ENCODE measurements at places on chromosomes 16 and 17.

GRCh38 chr17:60857556-60858080 lies 180.0 kb downstream of the BCAS3 start:
- no peak for DNase-seq

- no peak for DNase-seq
Observed at GRCh38 chr17:3879186-3879585, 13.7 kb downstream of the CAMKK1 start.

DNA sequence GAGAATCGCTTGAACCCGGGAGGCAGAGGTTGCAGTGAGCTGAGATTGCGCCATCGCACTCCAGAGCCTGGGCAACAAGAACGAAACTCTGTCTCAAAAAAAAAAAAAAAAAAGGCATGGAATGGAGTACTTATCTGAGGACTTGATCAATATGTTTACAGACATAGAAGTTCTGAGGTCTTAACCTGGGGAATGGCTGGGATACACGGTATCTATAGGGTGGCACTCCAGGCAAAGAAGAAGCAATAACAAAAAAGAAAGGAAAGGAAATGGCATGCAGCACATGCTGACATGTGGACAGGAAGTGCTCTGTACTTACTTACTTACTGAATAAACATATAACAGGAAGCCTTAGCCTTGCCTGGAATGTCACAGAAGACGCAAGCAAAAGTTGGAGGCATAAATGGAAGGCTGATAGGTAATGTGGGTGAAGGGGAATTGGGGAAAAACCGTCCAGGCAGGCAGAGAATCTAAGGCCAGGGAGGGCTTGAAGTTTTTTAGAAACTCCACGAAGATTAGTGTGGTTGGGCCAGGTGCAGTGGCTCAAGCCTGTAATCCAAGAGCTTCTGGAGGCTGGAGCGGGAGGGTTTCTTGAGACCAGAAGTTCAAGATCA lies 10.1 kb upstream of the SPOP start:
- DNase-seq, result no peak

DNA sequence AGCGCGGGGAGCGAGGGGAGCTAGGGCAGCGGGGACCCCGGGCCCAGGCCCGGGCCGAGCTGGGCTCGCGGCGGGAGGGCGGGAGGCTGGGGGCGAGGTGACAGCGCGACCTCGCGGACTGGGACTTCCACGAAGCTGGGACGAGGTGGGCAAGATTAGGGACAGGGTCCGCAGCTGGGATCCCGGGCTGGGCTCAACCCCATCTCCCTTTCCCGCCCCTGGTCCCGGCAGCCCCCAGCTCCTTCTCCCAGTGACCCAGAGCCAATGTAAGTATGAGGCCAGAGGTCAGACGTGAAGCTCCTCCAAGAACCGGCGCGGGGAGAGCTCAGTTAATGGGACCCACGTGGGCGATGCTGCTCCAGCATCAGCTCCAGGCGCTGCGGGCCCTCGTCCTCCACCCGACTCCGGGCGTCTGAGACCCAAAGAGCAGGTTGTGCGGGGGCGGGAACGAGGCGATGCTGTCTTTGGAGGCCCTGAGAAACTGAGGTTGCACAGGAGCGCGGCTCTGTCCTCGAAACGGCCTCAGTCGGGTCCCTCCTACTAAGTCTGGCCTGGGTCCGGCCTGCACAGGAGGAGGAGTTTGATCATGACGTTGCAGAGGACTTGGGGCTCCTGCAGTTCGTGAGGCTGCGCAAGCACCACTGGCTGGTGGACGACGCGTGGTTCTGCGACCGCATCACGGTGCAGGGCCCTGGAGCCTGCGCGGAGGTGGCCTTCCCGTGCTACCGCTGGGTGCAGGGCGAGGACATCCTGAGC lies 585 bp downstream of the ALOX12 start:
- DNase-seq, result no peak

DNA sequence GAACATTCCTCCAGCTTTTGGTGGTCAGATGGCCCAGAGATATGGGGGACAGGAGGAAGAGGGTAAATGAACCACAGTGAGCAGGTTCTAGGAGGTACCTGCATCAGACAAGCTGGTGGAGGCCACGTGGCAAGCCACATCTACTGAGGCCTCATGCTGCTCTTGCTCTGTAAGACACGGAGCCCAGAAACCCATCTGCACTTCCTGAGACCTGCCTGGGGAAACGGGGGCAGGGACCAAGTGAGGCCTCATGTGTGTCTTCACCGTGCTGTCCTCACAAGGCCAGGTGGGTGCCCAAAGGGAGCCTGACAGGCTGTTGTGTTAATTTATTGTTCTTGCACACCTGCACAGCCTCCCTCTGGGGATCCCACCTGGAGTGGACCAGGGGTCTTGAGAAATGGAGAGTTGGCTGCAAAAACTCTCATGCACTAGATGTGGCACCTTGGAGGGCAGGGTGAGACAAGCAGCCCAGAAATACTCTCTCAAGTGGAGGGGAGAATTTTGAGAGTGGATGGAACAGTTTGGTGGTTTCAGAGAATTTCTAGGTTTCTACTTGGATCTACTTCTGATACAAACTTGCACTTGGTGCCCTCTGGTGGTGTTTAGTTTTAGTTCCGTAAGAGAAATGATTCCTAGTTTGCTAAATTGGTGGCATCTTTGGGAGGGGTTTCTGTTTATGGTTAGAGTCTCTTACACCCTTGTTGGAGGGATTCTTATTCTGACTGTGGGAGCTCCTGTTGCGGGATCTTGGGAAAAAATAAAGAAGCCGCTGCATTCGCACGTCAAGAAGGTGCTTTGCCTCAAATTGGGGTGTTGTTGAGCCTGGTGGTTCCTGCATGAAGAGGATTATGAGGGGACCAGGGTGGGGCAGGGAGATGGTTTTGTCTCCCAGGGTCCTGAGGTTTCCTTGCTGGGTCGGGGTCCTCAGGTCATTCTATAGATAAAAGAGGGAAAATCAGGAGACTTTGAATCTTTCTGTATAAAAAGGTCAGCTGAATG lies 47.5 kb downstream of the SLC6A2 start:
- DNase-seq, result peak; percentile 22

DNA sequence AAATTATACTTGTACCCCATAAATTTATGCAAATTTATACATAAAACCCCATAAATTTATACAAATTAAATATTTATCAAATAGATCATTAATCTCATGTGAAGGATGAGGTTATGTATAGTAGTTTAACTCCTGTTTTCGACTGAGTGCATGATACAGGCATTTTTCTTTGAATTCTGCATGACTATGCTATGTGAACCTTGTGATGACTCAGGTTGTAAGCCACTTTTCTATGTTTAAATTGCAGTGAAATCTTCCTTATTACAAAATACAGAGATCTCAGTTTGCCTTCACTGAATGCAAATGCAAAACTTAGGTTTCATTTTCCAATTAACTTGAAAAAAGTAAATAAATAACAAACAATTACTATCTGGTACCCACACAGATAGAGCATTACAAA lies 843.7 kb downstream of the CDH11 start:
- no peak for DNase-seq

DNA sequence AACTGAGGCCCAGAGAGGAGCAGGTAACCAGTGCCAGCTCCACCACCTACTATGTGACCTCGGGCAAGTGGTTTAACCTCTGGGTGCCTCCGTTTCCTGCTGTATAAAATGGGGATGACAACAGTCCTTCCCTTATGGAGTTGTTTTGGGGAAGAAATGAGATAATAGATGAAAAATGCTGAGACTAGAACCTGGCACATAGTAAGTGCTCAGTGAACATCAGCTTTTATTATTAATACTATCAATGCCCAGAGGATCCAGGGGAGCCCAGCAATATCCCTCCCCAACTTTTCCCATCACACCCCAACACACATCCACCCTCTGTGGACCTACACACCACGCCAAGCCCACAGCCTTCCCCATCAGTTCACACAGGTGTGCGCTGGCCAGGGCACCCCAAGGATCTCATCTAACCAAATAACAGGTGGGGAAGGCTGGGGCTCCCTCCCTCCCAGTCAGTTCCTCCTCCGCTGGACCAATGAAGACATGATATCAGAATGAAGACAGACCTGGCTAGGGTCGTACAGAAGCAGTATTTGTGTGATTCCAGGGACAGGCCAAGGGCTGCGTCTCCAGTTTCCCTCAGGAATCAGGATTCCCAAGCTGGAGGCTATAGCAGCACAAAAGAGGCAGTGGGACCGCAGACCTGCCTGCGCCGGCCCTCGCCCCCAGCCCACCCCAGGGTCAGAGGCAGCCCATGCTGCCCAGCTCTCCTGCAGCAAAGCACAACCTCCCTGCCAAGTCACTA lies 1.8 kb downstream of the ATP2A3 start:
- no peak for DNase-seq

GRCh38 chr17:9465210-9465921 lies 110.3 kb downstream of the STX8 start:
- no peak for DNase-seq

DNA sequence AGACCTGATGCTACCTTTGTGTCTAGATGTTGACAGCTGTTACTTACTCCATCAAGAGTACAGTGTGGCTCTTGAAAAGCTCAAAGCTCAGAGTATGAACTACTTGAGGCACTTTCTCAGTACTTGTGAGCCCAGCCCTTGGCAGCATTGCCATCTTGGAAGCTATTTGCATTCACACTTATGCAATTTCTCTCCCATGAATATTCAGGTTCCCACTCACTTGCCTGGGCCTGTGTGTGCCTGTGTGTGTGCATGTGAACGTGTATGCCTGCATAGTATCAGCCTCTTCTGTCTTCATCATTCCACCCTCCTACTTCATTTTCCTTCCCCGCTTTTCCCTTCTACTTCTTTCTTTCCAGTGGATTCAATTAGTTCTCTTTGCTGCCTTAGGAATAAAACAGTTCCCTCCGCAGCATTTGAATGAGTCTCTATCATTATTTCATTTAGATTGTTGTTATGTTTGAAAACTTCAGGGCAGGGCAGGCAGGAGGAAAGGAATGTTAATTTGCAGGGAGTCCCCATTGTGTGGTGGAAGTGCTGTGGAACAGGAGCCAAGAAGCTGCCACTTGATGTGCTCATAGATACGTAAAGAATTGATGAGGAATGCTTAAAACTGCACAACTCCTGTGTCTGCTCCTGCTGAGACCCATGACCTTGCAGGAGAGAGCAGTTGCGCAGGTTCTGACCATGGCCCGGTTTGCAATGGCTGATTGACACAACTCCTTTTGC lies 58.9 kb downstream of the HS3ST4 start:
- DNase-seq, result no peak

- no peak for DNase-seq
Observed at GRCh38 chr17:36641877-36642845, 40.8 kb downstream of the MRM1 start.

- DNase-seq, result no peak
Observed at GRCh38 chr16:8861563-8862308, 7.1 kb downstream of the CARHSP1 start.

DNA sequence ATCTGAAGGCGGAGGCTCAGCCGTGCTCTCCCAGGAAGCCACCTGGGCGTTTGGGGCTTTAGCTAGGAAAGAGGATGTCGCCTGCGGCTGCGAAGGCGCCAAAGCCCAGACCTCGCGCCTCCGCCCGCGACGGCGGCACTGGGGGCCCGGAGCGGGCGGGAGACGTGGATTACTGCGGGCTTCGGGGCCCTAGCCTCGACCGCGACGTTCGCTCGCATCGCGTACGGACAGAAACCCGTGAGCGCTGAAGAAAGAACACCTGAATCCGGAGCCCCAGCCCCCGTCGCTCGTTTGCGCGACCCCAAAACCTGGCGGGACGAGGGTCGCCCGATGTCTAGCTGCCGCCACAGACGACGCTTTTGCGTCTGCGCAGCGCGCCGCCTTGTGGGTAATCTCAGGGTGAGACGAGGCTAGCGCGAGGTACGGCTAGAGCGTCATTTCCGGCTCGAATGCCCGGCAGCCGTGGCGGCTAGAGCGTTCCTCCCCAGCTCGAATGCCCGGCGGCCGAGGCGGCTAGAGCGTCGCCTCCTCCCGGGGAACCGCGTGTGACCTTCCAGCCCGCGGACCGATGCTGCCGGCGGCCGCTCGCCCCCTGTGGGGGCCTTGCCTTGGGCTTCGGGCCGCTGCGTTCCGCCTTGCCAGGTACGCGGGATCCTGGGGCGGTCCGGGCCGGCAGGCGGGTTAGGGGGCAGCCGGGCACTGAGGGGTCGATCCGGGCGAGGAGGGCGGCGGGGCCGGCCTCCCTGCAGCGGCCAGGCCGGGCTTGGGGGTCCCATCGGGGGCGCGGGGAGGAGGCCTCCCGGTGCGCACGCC lies at the start of gene MRPL12:
MRPL12 (plus strand) TSS at position 434 of the 813 bp plus-strand sequence; CDS start at position 569, 135 bp downstream.
- no peak for DNase-seq

DNA sequence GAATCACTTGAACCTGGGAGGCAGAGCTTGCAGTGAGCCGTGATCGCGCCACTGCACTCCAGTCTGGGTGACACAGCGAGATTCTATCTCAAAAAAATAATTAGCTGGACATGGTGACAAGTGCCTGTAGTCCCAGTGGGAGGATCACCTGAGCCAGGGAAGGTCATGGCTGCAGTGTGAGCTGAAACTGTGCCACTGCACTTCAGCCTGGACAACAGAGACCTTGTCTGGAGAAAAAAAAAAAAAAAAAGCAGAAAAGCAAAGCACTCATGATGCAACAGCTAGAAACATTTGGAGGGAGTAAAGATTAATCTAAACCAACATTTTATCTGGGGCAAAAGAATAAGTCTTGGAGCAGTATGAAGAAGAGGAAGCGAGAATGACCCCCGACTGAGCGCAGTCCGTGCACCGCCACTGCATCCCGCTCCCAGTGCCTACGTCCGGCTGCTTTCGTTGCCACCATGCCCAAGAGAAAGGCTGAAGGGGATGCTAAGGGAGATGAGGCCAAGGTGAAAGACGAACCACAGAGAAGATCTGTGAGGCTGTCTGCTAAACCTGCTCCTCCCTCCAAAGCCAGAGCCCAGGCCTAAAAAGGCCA lies 8.2 kb downstream of the PRPSAP1 start:
- DNase-seq, result no peak

DNA sequence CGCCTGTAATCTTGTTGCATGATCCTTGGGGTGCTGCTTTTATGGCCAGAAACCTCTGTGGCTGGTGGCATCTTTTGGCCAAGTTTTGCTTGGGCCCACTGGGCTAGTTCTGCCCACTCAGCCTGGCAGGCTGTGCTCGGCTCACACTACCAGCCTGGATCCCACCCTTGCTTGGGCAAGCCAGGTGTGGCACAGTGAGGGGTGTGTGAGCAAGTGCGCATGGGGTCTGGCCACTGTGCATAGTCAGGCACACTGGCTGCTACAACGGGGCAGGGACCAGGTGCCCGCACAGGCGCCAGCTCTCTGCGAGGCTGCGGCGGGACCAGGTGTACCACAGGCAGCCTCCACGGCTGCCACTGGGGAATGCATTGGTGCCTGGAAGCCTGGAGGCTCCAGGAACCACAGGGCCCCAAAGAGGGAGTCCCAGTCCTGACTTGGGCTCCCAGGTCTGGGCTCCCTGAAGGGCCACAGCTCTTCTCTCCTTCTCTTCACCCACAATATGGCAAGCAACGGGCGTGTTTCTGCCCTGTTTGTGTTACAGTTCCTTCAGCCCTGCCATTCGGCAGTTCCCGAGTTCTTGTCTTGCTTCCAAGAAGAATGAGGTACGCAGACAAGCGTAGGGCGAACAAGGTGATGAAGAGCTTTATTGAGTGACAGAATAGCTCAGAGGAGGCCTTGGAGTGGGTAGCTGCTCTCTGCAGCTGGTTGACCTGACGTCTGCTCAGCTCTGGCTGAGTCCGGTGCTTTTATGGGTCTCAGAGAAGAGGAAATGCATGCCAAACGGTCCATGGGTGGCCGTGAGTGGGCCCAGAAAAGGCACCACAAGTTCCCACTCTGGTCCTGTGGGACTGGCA lies 26.7 kb upstream of the PRM1 start:
- no peak for DNase-seq
